Activated CD4-positive, alpha-beta T cell treated with anti-CD3 and anti-CD28 coated beads for 36 hours (primary cell): ENCODE measurements at places on chromosomes 1 and 21.

GRCh38 chr1:242008826-242009495 is 10.1 kb upstream of the MAP1LC3C start:
- DNase-seq: no peak

GRCh38 chr1:59752556-59753414 is 62.0 kb upstream of the HOOK1 start:
- no peak for DNase-seq

DNA sequence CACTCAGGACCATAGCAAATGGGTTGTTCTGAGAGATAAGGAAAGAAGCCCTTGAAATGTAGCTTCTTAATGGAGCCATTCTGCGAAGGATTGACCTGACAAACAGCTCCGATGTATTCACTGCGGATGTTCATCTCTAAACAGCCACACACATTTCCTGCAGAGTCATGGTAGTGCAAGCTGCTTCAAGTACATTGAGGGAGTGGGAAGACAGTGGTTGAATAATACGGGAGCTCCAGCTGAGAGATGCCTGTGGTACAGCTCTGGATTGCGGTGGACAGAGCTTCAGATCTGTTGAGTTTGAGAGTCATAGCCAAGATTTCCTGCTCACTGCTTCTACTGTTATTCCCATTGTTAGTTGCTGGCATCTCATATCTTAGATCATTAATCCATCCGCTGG is 86.6 kb downstream of the ZBTB18 start:
- no peak for DNase-seq

GRCh38 chr21:38520511-38520910 is 22.2 kb upstream of the ERG start:
- DNase-seq: no peak

DNA sequence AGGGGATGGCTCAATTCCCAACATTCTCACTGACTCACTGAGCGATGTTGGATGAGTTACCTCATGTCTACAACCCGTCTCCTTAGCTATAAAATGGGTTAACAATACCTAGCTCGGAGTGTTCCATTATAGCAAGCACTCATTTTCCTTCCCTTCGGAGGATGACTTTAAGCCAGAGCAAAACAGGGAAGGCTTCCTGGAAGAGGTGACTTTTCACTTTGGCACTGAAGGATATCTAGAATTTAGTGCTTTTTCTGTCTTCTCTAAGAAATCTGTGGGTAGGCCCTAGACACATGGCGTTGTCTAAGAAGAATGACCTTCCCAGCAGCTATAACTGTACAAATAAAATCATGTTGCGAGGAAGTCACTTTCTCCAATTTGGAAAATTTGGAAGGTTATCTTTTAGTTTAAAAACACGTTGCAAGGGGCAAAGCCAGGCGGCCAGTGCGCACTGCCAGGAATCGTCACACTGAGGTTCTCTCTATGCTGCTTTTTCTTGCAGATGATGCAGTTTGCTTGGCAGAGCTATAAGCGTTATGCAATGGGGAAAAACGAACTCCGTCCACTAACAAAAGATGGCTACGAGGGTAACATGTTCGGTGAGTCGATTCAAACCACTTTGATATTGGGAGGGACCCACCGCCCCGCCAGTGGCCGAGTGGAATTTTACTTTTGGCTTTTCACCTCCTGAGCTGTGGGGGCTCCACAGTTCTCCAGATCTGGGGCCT is 69.5 kb downstream of the MAN1C1 start:
- no peak for DNase-seq

- DNase-seq: no peak
Measured at GRCh38 chr1:174289644-174290310, 130.5 kb downstream of the RABGAP1L start.
